ENCODE measurements at places on chromosomes 6 and 20.

DNA sequence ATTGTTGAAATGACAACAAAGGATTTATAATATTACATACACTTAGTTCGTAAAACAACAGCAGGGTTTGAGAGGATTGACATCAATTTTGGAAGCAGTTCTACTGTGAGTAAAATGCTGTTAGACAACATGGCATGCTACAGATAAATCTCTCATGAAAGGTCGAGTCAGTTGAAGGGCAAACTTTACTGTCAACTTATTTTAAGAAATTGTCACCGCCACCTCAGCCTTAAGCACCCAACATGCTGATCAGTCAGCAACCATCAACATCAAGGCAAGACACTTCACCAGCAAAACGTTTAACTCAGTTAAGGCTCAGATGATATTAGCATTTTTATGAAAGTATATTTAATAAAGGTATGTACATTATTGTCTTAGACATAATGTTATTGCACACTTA lies 31.0 kb downstream of the CYB5R4 start:
- DNase-seq, result no peak

DNA sequence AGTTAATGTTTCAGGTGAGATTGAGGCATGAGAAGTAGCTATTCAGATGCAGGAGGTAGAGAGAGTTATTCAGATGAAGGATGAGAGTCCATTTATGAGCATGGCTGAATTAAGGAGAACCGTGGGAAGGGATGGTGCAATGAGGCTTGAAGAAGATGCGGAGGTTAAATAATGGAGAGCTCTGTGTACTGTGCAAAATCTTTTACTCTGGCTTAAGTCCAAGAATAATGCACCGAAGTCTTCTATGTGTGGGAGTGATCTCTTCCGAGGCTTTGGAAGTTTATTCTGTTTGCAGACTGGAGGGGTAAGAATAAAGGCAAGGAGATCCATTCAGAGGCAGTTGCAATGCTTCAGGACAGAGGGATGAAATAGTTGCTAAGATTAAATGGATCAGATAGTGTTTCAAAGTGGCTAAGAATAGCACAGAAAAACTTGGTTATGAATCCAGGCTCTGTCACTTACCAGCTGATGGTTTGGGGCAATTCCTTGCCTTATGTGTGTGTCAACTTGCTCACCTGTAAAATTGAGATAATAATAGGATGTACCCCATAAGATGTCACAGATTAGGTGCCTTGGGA lies 467.1 kb downstream of the HDGFL1 start:
- DNase-seq, result no peak

- no peak for DNase-seq
These were observed 5.4 kb downstream of the R3HDML start for GRCh38 chr20:44342248-44342647.

DNA sequence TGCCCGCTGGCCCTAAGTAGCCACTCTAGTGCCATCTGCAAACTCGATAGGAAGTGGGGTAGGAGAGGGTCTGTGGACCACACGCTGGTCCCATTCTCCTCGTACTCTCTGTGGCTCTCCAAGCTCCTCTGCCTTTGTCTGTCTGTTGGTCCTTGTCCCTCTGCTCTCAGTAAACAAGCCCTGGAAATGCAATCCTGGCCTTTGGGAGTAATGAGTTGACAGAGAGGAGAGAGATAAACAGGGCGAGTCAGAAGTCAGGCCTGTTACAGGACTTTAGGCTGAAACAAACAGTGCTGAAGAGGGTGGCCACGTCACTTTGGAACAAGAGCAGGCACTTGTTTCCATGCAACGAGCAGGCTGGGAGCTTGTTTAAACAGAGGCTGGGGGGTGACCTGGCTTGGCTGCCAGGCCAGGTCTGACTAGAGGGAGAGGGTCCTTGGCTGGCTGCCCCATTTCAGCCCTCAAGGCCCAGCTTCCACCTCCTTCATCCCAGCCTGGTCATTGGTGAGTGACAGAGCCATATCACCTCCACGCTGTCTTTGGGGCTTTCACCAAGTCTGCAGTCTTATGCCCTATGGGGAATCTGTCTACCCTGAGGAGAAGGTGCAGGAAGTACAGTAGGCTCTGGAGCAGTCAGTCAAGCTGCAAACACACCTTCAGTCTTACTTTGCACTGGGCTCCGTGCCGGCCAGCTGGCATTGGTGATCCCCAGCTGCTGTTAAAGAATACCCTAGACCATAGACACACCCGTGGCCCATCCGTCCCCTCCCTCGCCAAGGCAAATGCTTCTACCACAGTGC lies 22.6 kb downstream of the FOXP4 start:
- no peak for DNase-seq

DNA sequence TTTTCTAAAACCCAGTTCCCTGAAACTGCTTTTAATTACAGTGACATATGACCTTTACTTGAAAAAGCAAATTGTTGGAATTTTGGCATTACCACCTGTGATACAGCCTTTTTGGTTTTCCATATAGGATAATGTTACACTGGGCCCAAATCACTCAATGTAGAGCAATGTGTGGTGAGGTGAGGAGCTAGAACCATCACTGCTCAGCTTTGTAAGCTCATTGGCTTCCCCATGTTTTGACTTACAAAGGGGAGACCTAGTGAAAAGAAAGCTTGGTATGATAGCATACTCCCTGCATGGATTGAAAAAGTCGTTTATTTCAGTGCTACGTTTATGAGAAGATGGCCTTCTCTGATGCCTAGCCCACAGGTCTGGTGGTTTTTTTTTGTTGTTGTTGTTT lies 470.4 kb upstream of the EPHA7 start:
- no peak for DNase-seq

DNA sequence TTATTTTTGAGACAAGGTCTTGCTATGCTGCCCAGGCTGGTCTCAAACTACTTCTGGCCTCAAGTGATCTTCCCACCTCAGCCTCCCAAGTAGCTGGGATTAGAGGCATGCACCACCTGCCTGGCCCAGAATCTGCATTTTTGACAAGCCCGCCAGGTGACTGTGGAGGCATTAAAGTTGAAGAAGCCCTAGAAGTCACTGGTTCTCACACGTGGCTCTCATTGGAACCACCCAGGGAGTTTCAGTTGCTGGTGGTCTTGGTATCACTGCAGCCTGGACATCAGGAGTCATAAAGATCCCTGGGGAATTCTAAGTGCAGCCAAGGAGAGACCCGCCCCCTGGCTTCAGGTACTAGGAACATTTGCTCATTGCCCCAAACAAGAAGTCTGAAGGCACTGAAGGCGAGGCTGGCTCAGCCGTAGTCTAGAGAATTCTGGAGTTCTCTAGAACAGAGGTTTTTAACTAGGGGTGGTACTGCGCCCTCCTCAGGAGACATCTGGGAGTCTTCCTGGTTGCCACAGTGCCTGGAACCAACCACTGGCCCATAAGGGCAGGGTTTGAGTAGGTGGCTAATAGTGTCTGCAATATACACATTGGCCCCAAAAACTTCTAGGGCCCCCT lies 182.8 kb downstream of the ZMYND8 start:
- DNase-seq, result no peak

DNA sequence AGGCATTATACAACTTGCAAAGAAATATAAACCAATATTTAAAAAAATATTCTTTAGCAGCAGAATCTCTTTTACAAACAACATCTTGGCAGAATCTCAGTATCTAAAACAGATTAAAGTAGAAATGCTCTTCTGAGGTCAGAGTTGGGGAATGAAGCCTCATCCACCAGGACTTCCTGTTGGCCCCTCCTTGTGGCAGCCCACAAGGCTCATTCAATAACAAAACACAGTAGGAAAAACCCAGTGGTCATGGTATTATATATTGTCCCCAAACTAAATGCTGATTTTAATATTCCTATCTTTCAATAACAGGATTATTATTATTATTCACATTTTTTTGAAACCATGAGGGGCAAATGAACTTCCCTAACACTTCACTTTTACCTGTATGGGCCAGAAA lies 368.6 kb downstream of the BTBD9 start:
- DNase-seq, result no peak

All from CD4-positive, alpha-beta T cell treated with Interleukin-2 at 100 ng/mL for 4 hours (primary cell).